ENCODE measurements at places on chromosomes 6 and 20.

DNA sequence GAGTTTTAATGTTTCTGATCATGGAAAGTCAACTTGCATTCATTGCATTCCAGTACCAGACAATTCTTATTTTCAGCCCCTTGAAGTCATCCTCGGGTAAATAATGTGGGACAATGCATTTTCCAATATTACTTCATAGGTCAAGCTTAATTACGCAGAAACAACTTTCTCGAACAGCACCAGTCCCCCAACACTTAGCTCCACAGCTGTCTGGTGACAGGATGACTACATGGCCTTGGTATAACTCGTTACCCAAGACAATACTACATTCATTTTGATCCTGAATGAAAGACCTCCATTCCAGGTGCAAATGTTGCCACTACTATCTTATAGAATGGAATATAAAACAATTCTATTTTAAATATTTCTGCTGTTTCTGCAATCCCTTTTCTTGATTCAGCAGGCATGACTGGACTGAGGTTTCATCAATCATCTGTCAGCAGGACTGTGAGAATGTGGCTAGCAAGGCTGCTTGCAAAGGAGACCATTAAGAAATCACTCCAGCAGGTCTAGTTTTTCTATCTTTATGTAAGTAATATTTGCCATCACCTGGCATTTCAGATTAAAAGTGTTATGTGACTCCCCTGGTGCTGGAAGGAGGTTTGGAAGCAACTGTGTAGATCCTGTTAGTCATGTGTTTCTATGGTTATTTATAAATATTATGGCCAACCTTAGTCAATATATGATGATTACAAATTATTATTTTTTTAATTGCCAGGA is 147.9 kb downstream of the HAO1 start:
- no peak for DNase-seq

GRCh38 chr20:57108218-57108617 is 158.2 kb downstream of the BMP7 start:
- DNase-seq, result no peak

- peak; percentile 68 for DNase-seq
Measured at GRCh38 chr6:31769684-31770371, 7.3 kb downstream of the VWA7 start.

GRCh38 chr20:32664678-32665159 is 9.0 kb downstream of the C20orf203 start:
- DNase-seq, result no peak

GRCh38 chr20:10228330-10228729 is 9.7 kb downstream of the SNAP25 start:
- DNase-seq, result no peak
